ENCODE measurements at places on chromosomes 12 and 14. TPM values are rescaled to one million over a fixed set of nuclear protein-coding genes. Genes with fewer than 3 reads are reported as not detected.

Gene SLC6A12
- not detected for total RNA-seq

Gene POLE2
- total RNA-seq: 24.4 TPM

Gene TRIAP1
- total RNA-seq: 27.8 TPM

Gene HRK
- not detected for total RNA-seq

Data from bronchus fibroblast of lung (primary cell).